ENCODE measurements at places on chromosomes 5 and 9.

DNA sequence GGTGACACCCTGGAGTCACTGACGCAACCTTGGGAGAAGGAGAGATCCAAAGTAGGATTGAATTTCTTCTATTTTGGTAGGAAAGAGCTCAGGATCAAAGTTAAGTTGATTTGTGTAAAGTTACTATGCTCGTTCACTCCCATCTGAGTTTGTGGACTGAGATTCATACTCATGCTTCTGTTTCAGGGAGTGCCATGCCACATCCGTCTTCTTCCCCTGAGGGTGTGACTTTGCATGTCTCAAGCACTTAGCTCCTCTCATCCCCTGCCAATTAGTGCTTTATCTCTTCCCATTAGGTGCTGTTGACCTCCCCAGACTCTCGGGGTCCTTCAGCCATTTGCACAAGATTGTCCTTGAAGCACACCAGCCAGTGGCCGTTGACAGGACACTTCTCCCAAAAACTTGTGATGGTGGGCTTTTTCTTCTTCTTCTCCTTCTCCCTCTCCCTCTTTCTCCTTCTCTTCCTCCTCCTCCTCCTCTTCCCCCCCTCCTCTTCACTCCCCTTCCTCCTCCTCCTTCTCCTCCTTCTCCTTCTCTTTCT, 232.2 kb upstream of the KLF4 start:
- no peak for DNase-seq

DNA sequence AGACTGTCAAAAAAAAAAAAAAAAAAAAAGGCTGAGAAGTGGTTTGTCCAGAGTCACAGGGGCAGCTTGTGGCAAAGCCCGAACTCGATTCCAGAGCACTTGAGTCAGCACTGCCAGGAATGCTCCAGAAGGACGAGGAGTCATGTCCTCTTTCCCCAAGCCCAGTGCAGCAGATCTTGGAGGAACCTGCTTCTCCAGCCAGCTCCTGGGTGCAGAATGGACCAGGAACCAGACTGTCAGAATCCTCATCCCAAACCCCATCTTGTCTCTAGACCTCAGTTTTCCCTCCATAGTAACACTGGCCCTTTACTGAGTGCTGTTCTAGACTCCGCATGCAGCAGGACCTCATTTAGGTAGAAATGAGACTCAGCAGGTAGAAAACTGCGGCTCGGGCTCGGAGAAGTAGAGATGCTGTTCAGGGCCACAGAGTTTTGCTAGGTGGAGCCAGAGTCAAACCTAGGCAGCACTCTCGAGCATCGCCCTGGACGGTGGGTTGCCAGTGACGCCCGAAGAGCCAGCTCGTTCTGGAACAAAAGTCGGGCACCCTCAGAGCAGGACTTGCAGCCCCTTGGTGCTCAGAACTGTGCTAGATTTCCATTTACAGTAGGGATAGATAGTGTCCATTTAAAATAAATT, 15.4 kb downstream of the CD74 start:
- DNase-seq: no peak

DNA sequence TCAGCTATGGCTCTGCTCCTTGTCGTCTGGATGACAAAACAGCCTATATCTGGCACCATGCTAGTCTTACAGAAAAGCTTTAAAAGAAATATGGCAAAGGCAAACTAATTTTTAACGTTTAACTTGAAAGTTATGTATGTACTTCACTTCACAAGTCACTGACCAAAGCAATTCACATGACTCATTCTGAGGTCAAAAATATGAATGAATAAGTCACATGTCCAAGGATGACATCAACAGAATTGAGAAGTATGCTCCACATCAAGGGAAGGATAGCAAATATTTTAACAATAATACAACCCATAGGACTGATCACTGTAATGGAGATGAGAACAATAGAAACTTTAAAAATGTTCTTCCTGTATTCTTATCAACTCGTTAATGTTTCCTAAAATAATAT, 1072.6 kb upstream of the NUDT12 start:
- DNase-seq: no peak

DNA sequence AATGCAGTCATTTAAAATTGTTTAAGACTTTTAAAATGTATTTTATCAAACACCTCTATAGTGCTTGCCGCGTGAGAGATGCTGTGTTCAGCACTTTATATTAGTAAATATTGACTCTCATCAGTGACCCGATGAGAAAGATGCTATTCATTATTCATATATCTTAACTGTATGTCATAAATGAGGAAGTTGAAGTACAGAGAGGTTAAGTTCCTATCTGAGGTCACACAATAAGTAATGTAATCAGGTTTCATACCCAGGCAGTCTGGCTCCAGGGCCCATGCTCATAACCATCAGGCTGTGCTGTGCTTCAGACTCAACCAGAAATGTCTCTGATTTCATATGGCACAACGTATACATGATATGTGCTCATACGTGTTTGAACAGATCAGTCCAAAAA, 119.0 kb downstream of the SV2C start:
- DNase-seq: no peak

GRCh38 chr9:79824265-79824664, 252.5 kb downstream of the TLE4 start:
- DNase-seq: no peak

DNA sequence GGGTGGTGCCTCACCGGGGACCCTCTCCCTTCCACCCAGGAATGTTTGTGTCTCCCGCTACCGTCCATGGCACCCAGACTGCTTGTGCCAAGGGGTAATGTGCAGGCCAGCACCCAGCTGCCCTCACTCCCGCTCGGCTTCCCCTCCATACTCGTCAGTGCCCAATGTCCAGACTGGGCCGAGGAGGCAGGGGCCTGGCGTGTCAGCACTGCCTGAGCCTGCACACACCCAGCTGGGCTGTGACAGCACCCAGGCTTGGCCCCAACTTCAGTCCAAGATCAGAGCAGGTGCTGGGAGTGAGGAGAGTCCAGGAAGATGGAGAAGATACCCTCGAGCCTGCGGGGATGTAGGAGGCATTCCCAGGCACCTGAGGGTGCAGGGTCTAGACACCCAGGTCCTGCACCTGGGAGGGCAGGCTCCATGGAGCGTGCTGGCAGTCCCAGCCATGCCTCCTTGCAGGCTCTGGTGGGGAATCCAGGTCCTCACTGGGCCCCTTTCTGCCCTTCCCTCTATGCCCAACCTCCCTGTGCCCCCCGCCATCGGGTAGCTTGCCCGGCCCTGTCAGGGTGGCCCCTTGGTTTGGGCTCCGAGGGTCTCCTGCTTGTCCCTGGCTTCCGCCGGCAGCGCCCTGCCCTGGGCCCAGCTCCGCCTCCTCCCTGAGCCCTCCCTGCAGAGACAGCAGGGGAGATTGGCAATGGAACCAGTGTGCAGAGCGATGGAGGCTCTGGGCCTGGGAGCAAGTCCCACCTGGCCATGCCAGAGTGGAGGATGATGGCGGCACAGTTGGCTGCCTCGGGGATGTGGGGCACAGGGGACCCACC, 250.8 kb upstream of the EDIL3 start:
- DNase-seq: no peak

DNA sequence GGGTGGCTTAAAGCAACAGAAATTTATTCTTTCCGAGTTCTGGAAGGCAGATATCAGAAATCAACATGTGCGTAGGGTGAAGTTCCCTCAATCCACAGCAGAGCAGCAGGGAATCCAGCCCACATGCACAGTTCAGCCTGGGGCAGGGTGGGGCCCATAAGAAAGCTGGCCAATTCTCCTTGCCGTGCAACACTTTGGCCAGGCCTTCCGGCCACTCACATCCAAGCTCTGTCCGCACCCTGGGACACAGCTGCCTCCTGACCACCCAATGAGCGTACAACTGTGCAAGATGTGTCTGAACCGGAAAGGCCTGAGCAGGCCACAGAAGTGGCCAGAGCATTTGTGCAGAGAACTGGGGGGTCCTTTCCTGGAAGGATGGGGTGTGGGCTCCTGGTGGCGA, 274.9 kb downstream of the GADD45G start:
- DNase-seq: no peak

- DNase-seq: peak; percentile 25
Observed at GRCh38 chr9:127904561-127905003, 5.2 kb upstream of the ST6GALNAC6 start.

DNA sequence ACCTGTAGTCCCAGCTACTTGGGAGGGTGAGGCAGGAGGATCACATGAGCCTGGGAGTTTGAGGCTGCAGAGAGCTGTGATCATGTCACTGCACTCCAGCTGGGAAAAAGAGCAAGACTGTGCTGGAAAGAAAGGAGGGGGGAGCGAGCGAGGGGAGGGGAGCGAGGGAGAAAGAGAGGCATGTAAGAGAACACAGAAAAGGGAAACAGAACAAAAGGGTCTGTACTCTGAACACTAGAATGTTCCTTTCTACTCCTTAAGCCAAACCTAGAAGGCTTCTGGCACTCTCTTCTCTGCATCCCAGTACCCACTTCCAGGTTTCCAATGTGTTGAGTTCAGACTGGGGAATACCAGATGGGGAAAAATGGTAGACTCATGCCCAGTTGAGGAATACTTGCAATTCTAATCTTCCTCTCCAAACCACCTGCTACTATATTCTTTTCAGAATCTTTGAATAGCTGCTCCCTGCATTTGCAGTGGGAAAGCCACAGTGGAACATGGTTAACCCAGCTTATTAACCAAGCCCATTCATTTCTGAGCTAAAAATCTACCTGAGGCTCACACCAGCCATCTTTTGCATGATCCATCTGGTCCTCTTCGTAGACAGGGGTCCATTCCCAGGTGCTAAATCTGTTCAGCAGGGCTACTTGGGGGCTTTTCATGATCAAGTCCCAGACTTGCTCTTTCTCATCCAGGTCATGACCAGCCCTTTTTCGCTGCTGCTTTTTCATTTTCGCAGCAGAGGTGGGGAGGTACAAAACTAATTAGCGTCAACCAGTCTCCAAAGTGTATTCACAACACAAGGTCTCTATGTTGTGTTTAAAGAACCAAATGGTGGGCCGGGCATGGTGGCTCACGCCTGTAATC, 34.9 kb downstream of the SEMA4D start:
- DNase-seq: no peak

DNA sequence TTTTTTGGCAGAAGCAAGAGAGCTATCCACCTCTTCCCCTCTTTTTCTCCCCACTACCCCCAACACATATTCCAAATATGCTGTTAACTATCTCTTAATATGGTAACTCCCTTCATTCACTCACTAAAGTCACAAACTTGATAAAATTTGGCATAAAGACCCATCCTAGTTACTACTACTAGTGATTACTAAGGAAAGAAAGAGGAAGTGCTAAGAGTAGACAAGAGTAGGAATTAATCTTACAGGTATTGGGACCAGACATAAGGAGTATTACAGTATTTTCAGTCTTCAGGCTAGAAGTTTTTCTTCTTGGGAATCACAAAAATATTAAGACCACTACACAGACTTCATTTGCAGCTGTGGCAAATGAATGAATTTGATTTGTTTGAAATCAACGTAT, 2.2 kb downstream of the ADAMTS6 start:
- DNase-seq: no peak

- no peak for DNase-seq
Observed at GRCh38 chr9:137650779-137651178, 32.0 kb downstream of the EHMT1 start.

- DNase-seq: no peak
Observed at GRCh38 chr5:175654339-175654738, 3.5 kb upstream of the HRH2 start.

All from CD4-positive, alpha-beta T cell treated with Interleukin-17A for 4 hours (primary cell).